ENCODE measurements at places on chromosomes 4 and X.

DNA sequence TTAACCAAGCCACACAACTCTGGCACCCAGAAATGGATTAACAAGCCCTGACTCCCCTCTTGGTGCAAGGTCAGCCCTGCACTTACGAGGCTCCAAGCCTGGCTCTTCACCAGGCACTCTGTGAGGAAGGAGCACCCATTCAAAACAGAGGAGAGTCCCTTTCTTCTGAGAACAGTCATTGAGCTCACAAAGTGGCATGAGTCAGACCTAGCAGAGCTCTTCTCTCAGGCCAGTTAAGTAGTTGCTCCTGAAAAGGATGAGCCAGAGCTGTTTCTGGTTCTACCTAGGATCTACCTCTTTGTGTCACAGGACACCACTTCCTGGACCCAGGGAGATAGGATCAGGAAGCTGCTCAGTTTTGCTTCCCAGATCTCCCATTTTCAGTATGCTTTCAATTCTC is 48.2 kb downstream of the EVC2 start:
- DNase-seq, result no peak

GRCh38 chr4:138864961-138865720 is 150.4 kb upstream of the NOCT start:
- DNase-seq, result no peak

- DNase-seq, result no peak
Measured at GRCh38 chr4:26201120-26201519, 119.7 kb upstream of the RBPJ start.

DNA sequence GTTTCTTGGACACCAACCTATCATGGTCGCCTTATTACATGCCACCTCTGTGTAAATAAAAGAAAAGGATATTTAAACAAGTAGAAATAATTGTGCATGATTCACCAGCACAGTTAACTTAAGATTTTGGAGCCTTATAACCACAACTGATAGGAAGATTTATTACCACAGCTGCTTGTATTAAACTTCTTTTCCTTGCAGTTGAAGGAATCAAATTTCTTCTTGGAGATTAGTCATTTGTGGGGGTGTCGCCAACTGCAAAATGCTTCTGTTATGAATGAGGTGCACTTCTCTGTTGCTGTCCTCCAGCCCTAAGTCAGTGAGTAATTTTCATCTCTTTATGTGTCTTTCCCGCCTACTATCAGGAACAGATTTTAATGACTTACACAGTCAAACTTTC is 73.3 kb downstream of the OR13H1 start:
- no peak for DNase-seq

GRCh38 chr4:17447675-17448298 is 64.1 kb downstream of the QDPR start:
- DNase-seq, result peak; percentile 14

- no peak for DNase-seq
Measured at GRCh38 chr4:94508806-94509205, 57.1 kb downstream of the PDLIM5 start.

DNA sequence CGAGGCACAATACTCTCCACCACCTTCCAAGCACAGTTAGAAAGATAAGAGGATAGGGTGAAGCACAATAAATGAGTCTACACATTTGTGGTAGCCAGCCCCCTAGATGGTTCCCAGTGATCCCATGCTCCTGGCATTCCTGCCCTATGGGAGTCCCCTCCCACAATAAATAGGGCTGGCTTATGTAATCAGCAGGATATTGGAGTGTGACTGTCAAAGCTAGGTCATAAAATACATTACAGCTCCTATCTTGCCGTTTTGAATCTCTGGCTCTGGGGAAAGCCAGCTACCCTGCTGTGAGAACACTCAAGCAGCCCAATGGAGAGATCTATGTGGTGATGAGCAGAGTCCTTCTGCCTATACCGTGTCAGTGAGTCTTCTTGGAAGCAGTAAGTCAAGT is 198.7 kb upstream of the NOCT start:
- no peak for DNase-seq

All from CD4-positive, alpha-beta T cell treated with Interleukin-1 beta for 1 hour (primary cell).